ENCODE measurements at places on chromosomes 5 and 9.

DNA sequence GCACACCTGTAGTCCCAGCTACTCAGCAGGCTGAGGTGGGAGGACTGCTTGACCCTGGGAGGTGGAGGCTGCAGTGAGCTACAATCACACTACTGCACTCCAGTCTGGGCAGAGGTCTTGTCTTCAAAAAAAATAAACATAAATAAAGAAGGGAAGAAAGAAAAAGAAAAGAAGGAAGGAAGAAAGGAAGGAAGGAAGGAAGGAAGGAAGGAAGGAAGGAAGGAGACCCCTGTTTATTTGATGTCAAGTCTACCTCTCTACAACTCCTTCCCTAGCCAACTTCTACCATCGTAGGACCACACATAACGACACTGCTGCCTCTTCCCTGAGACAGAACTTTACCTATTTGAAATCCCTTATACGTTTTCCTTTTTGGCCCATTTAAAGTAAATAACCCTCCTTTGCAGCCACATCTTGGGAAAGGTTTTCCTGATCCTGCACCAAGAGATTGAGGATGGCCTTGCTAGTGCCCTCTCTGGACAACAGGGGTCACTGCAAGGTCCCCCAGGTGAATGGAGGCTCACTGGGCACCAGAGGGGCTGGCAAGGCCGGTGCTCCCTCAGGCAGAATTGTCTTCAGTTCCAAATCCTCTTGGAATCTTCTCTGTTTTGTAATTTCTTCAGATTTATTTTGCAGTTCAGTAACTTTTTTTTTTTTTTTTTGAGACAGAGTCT is 10.5 kb downstream of the RPS14 start:
- DNase-seq = no peak

GRCh38 chr5:171544913-171545765 is 125.7 kb downstream of the FGF18 start:
- no peak for DNase-seq

GRCh38 chr5:76716456-76717157 is 681 bp downstream of the F2R start:
- DNase-seq = no peak

DNA sequence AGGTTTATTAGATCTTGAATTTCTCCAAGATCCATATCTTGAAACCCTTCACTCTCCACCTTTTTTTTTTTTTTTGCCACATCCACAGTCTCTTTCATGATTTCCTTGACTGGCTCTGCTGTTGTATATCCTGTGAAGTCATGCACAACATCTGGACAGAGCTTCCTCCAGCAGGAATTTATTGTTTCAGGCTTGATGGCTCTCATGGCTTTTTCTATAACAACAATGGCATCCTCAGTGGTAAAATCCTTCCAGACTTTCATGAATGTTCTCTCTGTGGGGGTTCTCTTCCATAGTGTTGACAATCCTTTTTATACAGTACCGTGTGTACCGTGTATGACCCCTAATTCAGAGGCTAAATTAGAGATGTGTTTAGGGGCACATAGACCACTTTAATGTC is 24.0 kb downstream of the RANBP17 start:
- DNase-seq = no peak

- no peak for DNase-seq
Observed at GRCh38 chr9:104073770-104074133, 20.4 kb upstream of the SMC2 start.

DNA sequence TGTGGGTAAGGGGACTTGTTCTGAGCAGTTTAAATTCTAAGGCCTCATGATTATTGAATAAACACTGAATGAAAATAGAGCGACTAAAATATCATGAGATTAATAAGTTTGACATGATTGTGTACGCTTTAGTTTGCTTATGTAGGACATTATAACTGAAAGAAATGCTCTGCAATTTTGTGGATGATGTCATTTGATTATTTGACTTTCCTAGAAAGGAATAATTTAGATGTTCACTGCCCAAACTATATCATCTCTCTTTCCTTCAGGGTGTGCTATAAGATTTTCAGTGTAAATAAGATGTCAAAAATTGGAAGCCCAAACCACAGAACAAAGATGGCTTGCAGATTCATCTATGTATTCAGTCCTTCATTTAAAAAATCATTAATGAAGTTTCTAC is 115.7 kb upstream of the MTAP start:
- no peak for DNase-seq

GRCh38 chr5:76643371-76643770 is 20.2 kb upstream of the F2RL2 start:
- no peak for DNase-seq

DNA sequence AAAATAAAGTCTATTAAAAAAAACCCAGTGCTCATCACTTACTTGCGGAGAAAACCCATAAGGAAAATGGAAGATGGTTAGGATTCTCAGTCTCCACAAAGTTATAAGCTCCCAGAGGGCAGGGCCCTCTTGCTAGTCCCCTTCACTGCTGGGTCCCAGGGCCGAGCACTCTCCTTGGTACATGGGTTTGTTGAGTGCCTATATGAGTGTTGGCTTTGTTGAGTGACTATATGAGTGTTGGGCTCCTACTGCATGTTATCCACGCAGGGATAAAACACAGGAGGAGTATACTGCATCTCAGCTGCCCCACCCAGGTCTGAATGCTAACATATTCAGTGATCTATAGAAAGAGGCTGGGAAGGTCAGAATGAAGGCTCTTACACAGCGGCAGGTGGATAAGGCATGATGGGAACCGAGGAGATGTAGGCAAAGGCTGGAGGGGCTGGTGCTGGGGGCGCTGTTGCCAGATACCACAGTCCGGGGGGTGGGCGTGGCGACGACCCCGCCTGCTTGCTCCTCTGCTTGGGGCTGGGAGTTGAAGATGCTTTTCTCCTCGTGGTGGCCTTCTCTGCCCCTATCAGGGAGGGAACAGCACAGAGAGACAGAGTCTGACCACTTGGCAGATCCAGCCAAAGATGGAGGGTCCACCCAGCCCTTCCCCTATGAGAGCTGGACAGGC is 11.6 kb downstream of the ORM2 start:
- no peak for DNase-seq

DNA sequence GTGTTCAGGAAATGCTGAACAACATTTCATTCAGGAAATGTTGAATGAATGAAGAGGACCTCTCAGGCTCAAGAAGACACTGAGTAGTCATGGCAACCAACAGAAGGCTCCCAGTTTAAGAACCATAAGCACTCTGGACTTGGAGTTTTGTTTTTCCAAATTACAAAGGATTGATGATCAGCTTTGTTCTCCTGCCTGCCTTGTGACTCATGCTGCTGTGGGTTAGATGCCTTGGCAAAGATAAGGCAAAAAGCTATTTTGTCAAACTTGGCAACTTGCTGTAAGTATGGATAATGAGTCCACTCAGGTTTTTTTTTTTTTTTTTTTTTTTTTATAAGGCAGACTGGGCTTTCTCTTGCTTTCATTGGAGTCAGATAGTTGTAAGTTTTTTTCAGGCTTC is 365.0 kb downstream of the TMEM232 start:
- DNase-seq = no peak

All from CMK (cell line).